ENCODE measurements at places on chromosomes 11 and 22.

DNA sequence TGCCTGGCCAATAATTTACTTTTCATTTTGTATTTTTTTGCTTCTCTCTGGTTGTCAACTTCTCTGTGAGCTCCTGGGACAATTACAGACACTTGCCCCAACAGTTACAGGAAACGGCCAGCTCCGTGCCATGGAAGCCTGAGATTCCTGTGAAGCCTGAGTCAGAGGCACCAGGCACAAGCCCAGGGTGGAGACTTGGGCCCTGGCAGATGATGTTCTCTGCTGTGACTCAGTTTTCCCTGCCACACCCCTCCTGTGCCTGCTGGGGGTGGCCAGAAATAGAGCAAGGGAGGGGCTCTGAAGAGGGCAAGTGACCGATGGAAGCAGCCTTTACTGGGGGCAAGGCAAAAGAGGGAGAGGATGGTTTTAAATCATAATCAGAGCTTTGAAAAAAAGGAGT lies 4.9 kb downstream of the ATP5MGL start:
- no peak for DNase-seq

- no peak for DNase-seq
Observed at GRCh38 chr11:90585491-90585890, 362.6 kb upstream of the CHORDC1 start.

- no peak for DNase-seq
Observed at GRCh38 chr11:85805387-85805786, 5.6 kb downstream of the SYTL2 start.

DNA sequence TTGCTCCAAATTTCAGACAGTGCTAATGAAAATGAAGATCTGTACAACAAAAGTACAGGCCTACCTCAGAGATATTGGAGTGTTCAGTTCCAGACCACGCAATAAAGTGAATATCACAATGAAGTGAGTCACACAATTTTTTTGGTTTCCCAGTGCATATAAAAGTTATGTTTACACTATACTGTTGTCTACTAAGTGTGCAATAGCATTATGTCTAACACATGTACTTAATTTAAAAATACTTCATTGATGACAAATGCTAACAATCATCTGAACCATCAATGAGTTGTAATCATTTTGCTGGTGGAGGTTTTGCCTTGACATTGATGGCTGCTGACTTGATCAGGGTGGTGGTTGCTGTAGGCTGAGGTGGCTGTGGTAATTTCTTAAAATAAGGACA lies 60.6 kb upstream of the E2F8 start:
- DNase-seq, result no peak

GRCh38 chr11:11857769-11858168 lies 16.0 kb downstream of the USP47 start:
- no peak for DNase-seq

DNA sequence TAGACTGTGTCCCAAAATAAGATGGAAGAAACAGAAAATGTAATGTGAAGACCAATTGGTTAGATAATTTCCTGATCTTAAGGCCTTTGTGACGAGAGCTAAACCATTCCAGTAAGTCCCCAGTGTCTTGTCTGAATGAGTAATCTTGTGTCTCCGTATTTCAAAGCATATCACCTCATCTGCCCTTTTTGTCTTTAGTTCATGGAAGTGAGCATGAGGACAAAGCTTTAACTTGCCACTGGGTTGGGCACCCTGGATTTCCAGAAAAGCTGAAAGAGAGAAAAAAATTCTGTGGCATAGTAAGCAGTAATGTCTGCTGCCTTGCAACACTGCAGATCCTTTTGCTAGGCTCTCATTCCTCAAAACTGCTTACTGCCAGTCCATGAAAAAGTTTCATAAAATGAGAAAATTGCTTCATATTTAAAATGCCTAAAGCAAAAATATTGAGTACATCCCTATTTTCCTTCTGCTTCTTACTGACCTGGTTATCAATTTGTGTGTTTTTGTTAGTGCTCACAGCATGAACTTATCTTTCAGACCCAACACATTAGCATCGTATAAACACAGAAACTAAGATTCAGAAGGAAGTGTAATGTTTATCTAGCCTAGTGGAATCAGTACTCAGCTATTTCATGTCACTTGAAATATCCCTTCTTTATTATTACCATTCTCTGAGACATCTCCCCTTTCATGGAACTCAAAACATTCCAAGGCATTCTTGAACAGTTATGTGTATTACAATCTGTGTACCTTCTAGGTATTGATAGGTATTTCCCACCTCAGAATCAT lies 5.3 kb downstream of the CASP12 start:
- DNase-seq, result no peak

- no peak for DNase-seq
Observed at GRCh38 chr11:129286813-129287212, 88.8 kb upstream of the BARX2 start.

- DNase-seq, result no peak
Observed at GRCh38 chr11:1209371-1210057, 13.4 kb upstream of the MUC5B start.

- DNase-seq, result no peak
Observed at GRCh38 chr11:119147604-119148333, 1.1 kb upstream of the ABCG4 start.

- DNase-seq, result no peak
Observed at GRCh38 chr11:118002010-118002540, 15.9 kb downstream of the IL10RA start.

- no peak for DNase-seq
Observed at GRCh38 chr11:19275496-19275895, 34.8 kb upstream of the E2F8 start.

GRCh38 chr22:17441326-17441725 lies 72.1 kb downstream of the CECR2 start:
- no peak for DNase-seq

DNA sequence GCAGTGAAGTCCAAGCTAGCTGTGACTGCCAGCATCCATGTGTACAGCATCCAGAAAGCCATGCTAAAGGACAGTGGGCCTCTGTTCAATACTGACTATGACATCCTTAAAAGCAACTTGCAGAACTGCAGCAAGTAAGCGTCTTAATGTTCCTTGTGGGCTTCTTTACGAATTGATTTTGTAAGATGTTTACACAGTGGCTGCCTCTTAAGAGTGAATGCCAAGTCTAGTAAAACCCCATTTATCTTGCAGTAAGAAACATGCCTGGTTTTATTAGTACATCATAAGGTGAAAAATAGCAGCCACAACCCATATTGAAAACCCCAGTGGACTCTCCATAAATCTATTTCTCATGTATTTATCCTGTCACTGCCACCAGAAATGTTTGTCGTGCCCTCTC lies 20.5 kb downstream of the POLD3 start:
- DNase-seq, result no peak

GRCh38 chr11:3044004-3044403 lies 13.2 kb downstream of the CARS1 start:
- DNase-seq, result no peak

- DNase-seq, result no peak
Observed at GRCh38 chr11:62552485-62553079, 6.0 kb upstream of the AHNAK start.

DNA sequence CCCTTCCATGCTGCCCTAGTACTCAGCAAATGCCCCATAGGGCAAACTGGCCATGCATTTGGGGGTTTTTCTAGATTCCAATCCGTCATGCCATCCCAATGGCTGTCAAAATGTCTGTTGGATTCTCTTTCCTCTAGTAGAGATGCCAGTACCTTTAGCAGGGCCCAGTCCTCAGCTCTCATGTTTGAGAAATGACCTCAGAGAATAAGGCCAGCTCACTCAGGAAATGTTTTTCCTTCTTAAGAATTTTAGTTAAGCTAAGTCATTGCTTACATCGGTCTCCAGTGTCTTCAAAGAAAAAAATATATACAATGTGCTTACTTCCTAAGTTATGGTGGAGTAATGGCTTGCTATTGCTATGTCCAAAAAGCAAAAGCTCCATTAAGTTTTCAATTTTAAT lies 14.1 kb upstream of the ALKBH3 start:
- DNase-seq, result no peak

DNA sequence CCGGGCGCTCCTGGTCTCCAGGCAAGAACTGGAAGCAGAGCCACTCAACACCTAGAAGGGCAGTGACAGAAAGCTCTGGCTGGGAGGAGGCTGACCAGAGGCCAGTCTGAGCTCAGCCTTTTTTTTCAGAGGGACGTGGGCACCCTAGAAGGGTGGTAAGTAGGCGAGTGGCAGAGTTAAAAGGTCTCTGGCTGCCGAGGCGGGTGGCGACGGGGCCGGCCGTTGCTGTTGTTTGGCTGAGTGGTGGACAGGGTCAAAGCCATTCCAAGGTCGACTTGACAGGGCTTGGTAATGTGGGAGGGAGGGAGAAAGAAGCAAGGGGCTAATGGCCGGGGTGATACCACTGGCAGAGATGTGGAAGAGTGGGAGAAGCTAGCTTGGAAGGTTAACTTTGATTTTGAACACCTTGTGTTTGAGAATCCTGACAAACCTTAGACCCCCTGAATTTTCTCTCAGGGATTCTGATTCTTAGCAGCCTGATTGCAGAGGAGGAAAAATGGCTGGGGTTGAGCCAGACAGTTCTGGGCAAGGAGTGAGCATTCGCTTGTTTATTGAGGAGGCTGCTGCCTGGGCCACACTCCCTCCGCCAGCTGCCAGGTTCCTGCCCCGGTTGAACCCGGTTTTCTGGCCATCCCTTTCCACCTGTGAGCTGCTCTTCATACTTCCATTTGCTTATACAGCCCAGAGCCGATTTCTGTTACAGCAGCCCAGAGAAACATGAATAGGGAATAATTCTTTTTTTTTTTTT lies 868 bp upstream of the SYCE3 start:
- DNase-seq, result no peak

DNA sequence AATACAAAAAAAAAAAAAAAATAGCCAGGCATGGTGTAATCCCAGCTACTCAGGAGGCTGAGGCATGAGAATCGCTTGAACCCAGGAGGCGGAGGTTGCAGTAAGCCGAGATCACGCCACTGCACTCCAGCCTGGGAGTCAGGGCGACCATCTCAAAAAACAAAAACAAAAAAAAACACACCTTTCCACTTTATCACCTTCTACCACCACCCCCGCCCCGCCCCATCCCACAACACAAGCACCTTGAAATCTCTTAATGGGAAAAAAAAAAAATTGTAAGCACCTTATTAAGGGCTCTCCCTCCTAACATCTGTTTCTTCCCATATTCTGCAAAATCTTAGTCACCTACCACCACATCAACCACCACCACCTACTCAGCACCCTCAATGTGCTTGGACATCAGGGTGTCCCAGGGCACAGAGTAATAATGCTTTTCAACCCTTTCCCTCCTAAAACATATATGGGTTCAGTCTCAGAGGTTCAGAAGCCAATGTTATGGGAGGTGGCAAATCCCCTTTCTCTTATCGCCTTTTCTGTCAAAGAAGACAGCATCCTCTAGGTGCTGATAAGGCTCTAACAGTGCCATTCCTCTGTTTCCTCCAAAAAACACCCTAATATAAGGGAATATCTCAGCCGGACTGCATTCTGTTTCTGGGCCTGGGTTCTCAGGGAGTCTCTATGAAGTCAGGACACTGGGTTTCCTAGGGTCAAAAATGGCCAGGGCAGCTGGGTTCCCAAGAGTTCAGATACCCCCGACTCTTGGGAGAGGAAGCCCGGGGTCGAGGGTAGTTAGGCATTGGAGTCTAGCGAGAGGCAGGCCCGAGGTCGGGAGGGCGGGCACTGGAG lies 718 bp downstream of the INTS5 start:
- DNase-seq, result no peak

GRCh38 chr11:8601376-8602133 lies 7.5 kb upstream of the STK33 start:
- no peak for DNase-seq

GRCh38 chr11:15500643-15501042 lies 385.9 kb downstream of the INSC start:
- no peak for DNase-seq

- no peak for DNase-seq
Observed at GRCh38 chr11:110565357-110566336, 135.9 kb downstream of the FDX1 start.

GRCh38 chr11:66546966-66547661 lies 411 bp downstream of the ACTN3 start:
- DNase-seq, result no peak

- DNase-seq, result no peak
Observed at GRCh38 chr11:99019696-99020095, 1.1 kb upstream of the CNTN5 start.

DNA sequence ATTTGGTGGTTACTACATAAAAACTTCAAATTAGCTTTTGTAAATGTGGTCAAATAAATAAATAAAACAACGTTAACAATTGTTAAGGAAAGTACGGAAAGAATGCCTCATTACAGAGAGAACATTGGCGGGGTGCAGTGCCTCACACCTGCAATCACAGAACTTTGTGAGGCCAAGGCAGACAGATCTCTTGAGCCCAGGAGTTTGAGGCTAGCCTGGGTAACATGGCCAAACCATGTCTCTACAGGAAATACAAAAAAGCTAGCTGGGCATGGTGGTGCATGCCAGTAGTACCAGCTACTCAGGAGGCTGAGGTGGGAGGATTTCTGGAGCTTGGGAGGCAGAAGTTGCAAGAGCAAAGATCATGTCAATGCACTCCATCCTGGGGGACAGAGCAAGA lies 59.4 kb upstream of the VPREB1 start:
- DNase-seq, result no peak

- no peak for DNase-seq
Observed at GRCh38 chr11:123559523-123559955, 94.9 kb downstream of the SCN3B start.

- DNase-seq, result no peak
Observed at GRCh38 chr11:70247042-70247709, 23.3 kb upstream of the PPFIA1 start.

- no peak for DNase-seq
Observed at GRCh38 chr11:832529-833113, at the start of gene CD151. Gene CD151 (plus strand): TSS chr11:832952. CDS start chr11:836070, 3,118 bp downstream.

DNA sequence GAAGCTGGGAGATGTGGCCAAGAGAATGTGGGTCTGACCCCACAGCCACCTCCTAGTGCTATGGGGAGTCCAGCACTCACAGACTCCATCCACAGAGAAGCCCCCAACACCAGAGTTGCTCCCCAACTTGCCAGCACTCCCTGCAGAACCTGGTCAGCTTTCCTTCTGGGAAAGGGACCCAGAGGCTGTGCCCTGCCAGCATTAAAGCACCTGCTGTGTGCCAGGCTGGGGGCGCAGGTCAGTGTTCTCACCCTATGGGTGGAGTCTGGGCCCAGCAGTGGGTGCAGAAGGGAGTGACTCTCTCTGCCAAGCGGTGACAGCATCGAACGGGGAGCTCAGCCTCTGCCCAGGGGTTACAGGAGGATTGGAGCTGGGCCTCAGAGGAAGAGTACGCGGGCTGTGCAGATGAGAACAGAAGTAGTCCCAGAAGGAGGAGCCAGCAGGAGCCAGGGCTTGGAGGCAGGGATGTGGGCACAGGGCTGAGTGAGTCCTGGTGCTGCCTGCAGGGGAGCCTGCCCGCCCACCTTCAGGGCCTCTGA lies 114.4 kb downstream of the MPPED1 start:
- DNase-seq, result no peak

GRCh38 chr11:61917334-61918109 lies at the start of gene RAB3IL1:
Gene RAB3IL1 (minus strand): TSS chr11:61917566. CDS start chr11:61917367, 199 bp downstream.
- no peak for DNase-seq

GRCh38 chr22:27101288-27101687 lies 443.9 kb downstream of the MIAT start:
- no peak for DNase-seq

Measured in stimulated activated CD8-positive, alpha-beta memory T cell treated with anti-CD3 and anti-CD28 coated beads, Interleukin-15, amount 100 ng/mL, for 24 hours (primary cell).